ENCODE measurements at places on chromosomes 11 and 22. TPM values are rescaled to one million over a fixed set of nuclear protein-coding genes. Genes with fewer than 3 reads are reported as not detected.

The ZFPL1 gene
- 35.7 TPM for total RNA-seq

DNA sequence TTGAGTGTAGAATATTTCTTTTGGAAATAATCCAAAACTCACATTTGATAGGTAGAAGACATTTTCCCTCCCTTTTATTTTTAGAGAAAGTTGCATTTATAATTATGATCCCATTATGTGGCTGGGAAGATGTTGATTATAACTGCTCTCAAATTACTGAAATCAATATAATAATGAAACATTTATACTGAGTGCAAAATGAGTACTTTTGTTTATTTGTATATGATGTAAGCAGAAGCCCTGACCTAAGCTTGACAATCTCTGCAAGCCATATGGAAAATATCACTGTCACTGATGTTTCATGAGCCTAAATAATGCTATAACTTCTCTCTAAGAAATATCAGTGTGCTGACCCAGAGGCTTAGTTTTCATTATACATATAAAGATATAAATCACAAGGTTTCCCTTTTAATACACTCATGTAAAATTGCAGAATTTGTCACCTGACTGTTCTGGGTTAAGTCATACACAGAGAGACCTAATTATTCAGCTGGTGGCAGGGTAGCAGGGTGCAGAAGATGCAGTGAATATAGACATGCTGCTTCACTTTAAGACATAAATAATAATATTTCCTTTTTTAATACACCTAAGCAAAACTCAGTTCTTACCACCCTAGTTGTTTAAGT is 99.2 kb downstream of the BBOX1 start:
- DNase-seq: no peak

- no peak for DNase-seq
These were observed 4.9 kb upstream of the OR8B4 start for GRCh38 chr11:124429599-124429998.

GRCh38 chr11:17015627-17016126 is 1.5 kb upstream of the PLEKHA7 start:
- no peak for DNase-seq
